Activated CD8-positive, alpha-beta T cell treated with anti-CD3 and anti-CD28 coated beads for 36 hours (primary cell): ENCODE measurements at places on chromosomes 2 and 18.

DNA sequence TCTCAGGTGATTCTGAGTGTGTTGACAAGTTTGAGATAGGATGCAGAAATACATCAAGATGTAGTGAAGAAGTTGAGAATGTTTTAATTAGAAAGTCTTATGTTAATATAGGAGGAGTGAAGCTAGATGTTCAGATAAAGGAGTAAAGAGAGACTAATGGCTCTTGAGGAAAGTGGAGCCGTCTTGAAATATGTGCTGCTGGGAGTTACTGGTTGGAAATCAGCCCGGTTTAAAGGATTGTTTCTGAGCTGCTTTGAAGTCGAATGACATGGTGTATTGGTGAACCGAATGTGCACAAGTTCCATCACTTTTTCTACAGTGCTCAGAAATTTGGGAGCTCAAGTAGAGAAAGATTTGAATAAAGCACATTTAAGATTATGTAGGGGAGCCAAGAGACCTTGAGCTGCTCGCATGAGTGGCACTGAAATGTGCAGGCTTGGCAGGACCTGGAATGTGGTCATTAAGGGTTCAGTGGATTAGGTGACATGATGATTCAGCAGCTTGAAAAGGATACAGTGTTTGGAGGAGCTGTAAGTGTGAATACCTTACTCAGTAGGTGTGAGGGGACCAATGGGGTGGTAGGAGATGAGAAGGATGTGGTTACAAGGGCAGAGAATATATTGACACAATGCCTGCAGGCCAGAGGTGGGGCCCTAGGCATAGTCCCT, 68.6 kb downstream of the CAB39 start:
- peak; percentile 78 for DNase-seq

DNA sequence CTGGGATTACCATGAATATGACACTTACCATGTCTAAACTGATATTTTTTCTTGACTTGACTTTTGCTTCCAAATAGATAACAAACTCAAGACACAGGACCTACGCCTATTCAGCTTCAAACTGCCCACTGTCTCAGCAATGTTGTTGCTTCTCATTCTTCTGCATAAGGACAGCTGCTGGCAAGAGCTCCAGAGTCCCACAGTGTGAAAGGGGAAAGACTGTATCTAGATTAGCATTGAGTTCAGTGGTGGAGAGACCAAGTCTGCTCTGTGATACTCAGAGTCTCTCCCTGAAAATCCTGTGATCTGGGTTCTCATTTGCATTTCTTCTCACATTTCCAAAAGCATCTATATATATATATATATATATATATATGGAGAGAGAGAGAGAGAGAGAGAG, 247.9 kb upstream of the NT5C1B start:
- DNase-seq: no peak

DNA sequence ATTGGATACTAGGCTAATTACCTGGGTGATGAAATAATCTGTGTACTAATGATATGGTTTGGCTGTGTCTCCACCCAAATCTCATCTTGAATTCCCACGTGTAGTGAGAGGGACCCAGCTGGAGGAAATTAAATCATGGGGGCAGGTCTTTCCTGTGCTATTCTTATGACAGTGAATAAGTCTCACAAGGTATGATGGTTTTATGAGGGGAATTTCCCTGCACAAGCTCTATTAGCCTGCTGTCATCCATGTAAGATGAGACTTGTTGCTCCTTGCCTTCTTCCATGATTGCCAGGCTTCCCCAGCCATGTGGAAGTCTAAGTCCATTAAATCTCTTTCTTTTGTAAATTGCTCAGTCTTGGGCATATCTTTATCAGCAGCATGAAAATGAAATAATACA, 394.1 kb upstream of the SYT4 start:
- DNase-seq: no peak

- DNase-seq: no peak
These were observed 306.9 kb upstream of the NT5C1B start for GRCh38 chr2:18896125-18896764.

- DNase-seq: no peak
These were observed 18.9 kb downstream of the SALL3 start for GRCh38 chr18:78998371-78999071.

GRCh38 chr2:84654414-84654813, 138.1 kb downstream of the DNAH6 start:
- DNase-seq: no peak

GRCh38 chr18:22143347-22144340, 25.7 kb upstream of the GATA6 start:
- DNase-seq: no peak

GRCh38 chr2:130387071-130387400, 31.2 kb downstream of the PTPN18 start:
- DNase-seq: no peak

DNA sequence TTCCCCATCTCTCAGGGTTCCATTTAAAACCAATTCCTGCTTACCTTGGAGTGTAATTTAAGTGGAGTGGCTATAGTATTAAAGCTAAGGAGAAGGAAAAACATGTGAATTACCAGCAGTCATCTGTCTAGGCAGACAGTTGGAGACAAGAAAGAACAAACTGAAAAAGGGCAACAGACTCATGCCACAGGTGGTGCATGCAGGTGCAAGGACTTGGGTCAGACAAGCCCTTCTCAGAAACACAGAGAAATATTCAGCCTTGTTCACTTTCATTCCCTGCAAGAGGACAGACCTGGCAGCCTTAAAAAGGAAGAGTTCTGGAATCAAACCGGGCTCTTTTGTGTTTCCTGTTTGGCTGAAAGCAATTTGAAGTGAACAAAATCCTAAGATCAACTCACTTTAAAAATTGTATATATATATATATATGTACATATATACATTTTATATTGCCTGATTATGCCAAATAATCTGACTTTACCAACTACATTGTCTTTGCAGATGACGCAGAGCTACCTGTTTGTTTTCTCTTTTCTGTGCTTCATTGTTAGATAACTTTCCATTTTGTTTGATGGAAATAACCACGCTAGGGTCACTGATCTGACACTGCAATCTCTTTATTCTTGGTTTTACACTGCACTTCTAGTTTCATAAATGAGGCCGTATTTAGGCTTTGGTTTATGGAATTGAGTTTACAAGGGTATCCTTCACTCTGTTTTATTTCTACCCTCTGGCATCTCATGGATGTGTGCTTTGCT, 35.1 kb upstream of the VPS54 start:
- no peak for DNase-seq

DNA sequence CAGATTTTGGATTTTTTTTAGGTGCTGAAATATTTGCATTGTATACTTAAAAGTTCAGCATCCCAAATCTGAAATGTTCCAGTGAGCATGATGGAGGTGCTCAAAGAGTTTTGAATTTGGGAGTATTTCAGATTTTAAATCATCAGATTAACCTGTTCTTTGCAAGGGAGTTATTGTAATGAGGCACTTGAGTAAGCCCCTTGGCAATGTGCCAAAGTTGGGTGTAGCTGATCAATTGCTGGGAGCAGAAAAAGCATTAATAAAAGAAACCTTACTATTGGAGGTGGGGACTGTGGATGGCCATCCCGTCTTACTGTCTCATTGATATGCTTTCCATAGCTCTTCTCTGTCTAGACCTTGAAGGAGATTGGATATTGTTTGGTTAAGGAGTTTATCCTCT, 28.3 kb downstream of the MALT1 start:
- no peak for DNase-seq

GRCh38 chr18:68714366-68714711, 569 bp downstream of the TMX3 start:
- DNase-seq: peak; percentile 17

GRCh38 chr18:22044474-22045220, 124.7 kb upstream of the GATA6 start:
- DNase-seq: no peak
